ENCODE measurements at places on chromosomes 3 and 15.

GRCh38 chr3:158659454-158660237 is 12.8 kb downstream of the LXN start:
- no peak for DNase-seq

DNA sequence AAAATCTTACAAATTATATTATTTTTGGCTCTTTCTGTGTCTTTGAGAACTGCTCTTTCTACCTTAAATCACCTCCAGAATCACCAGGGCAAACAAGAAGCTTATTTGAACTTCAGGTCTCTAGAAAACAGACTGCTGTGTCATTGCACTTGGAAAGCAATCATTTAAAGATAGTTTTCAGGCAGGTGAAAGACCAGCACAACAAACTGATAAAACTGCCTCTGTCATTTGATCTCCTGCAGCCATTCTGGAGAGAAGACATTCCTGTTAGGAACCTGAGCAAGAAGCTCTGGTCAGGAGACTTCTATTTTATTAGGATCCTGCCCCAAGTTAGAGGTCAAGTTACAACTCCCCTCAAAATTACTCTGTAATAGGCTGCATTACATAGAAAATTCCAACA is 50.7 kb upstream of the AP4E1 start:
- DNase-seq, result no peak

- peak; percentile 44 for DNase-seq
Observed at GRCh38 chr3:141243271-141243707, 11.7 kb downstream of the PXYLP1 start.

GRCh38 chr3:113242096-113242581 is 30.8 kb downstream of the BOC start:
- no peak for DNase-seq

GRCh38 chr3:65604863-65605526 is 433.7 kb downstream of the MAGI1 start:
- DNase-seq, result no peak

- DNase-seq, result no peak
Observed at GRCh38 chr15:29386523-29386922, 116.9 kb upstream of the NSMCE3 start.

DNA sequence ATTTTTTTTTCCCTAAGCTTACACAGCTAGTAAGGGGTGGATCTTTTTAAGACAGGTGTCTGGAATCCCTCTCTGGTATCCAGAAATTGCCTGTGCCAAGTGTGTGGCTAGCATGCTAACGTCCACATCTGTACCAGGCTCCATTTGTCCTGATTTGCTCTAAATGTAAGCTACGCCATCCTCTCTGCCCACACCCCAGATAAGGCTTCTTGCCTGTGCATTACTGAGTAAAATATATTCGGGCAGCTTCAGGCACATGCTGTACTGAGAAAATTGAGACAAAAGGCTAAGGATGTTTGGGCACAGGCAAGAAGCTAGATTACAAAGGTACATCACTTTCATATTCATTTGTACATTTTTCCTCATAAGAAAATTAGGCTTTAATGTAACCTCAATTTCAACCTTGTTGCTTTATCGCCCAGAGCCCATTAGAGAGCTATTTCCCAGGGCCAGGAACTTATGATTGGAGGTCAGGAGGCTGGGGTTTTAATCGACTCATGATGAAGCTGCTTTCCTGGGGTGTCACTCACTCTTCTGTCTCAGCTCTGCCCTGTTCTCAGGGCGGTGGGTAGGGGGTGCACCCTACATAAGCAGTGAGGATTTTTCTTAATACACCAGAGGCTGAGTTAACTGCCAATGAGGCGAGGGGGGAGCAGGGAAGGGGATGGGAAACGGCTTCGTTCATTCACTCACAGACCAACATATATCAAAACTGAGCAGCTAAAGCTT is 106.3 kb downstream of the RORA start:
- DNase-seq, result no peak

DNA sequence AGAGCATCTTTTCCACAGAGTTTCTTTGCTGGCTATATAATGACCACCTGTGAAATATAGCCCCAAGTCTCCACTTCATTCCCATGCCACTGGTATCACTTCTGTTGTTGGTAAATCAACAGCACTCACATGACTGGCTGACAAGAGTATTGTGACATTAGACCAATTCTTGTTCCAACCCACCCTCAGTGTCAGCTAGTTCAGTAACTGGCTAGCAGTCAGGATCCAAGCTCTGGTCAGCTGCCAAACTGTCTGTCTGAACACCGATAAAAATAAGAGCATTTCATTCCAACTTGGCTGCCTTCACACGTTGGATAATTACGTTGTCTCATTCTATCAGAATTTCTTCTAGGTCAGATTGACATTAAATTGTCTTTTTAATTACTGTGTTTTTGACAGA is 166.5 kb downstream of the USP13 start:
- DNase-seq, result no peak

GRCh38 chr3:25831578-25831977 is 41.7 kb downstream of the OXSM start:
- no peak for DNase-seq

DNA sequence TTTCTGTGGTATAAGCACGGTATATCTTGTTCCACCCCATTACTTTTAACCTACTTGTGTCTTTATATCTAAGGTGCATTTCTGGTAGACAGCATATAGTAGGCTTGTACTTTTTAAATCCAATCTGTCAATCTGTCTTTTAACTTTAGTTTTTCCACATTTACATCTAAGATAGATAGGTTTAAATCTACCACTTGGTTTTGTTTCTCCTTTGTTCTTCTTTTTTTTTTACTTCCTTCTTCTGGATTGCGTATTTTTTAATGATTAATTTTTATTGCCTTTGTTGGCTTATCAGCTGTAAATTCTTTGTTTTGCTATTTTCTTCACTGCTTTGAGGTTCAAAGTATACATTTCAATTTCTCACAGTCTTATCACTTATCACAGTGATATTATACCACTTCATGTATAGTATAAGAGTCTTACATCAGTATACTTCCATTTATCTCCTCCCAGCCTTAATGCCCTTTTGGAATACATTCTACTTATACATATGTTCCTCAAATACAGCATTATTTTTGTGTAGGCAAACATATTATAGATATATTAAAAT is 31.0 kb downstream of the IQCB1 start:
- no peak for DNase-seq

- no peak for DNase-seq
Observed at GRCh38 chr3:23919628-23920027, 2.7 kb downstream of the RPL15 start.

DNA sequence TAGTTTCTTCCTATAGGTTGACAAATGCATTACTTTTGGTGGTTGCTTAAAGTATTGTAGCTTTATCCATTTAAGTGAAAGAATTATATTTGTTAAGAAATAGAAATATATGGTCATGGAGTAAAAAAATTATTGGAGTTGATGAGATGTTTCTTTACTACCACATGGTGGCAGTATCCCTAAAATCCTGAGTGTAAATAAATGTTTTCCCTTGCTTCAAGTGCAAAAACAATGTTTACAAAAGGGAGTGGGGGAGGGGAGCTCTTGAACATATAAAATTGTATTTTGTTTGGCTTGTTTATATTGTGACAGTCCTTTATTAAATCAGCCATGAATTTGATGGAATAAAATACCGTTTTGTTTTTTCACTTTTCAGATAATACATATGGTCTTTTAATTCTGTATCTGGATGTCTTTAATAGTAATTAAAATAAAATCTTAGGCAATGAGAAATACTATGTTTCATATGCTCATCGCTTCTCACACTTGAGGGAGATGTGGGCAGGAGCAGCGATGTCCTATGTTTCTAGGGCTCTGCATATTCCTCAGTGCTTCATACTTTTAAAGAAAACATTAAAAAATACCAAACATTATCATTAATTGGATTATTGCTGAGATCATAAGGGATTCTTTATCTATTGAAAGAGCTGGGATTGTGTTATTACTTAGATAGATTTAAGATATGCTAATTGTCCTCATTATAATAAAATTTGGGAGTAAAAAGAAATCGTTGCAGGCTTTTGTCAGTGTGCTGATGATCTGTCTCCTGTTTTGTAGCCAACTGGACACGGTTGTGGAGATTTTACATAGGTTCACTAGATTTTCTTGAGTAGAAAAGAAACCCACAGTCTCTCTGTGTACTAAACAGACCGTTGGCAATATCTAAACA is 349.7 kb downstream of the TUSC7 start:
- no peak for DNase-seq

All from stimulated activated CD8-positive, alpha-beta memory T cell treated with anti-CD3 and anti-CD28 coated beads, Interleukin-2, amount 100 ng/mL, for 1 hour (primary cell).